ENCODE measurements at places on chromosomes 11 and 22. TPM values are rescaled to one million over a fixed set of nuclear protein-coding genes. Genes with fewer than 3 reads are reported as not detected.

DNA sequence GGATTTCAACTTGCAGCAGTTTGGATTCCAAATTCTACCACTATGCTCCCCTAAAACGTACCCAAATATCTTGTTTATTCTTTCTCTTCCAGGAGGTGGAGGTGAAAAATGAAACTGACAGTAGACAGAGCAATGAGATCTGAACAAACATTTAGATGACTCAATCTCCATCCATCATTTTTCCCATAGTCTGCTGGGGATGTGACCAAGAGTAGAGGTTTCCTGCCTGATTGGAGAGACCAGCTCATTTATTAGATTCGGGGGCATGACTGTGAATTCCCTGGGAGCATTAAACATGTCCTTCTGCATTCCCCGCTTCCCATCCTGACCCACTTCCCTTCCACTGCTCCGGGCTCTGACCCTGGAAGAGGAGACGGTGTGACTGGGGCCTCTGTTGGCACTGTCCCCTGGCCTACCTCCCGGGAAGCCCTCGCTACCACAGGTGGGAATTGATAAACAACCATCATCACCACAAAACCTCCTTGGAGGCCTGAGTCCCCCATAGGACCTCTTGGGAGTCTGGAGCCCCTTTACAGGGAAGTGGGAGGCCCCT is 20.3 kb downstream of the DKK3 start:
- DNase-seq = no peak

Gene PEX26
- 68.3 TPM for total RNA-seq

DNA sequence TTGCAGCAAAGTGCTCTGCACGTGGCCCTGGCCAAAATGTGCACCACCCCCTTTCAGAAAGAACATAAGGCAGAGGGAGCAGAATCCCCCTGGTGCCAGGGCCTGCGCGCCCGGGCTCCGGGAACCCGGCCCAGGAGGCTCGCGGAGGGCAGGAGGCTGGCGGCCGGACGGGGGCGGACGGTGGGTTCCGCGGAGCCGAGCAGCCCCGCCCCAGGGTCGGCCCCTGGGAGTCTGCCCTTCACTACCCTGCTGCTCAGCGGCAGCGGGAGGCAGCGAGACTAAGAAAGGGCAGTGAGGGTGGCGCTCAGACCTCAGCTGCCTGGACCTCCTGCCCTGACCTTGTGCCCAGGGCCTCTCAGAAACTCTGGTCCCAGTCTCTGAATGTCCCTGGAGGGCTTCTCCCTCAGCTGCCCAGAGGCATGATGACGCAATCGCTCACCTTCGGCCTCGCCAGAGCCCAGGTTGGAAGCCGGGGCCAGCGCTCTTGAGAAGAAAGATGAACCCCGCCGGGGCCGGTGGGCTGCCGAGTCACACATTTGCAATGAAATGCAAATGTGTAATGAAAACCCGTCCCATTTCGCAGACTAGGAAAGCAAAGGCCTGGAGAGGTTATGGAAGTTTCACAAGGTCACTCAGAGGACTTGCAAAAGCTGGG is 1.1 kb upstream of the CLMP start:
- no peak for DNase-seq

GRCh38 chr11:130636722-130637464 is 188.4 kb downstream of the ADAMTS15 start:
- DNase-seq = no peak

Gene SEPTIN3
- 0.84 TPM for total RNA-seq

GRCh38 chr11:118167906-118168305 is 8.5 kb downstream of the SCN2B start:
- DNase-seq = no peak

Gene MYO7A
- not detected for total RNA-seq

DNA sequence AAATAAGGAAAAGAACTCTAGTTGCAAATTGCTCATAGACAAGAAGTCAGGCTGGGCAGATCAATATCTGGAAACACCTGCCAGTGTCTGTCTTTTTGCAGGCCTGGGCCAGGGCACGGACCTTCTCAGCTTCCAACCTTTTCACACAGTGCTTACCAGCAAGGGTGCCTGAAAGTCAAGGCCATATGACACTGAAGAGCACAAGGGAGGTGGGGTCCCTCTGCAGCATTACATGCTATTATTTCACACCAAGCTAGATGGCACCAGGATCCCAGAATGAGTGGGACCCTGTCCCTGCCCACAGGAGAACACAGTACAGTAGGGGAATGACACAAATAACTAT is 5.9 kb upstream of the PEX26 start:
- no peak for DNase-seq

Gene CHADL
- 0.24 TPM for total RNA-seq

GRCh38 chr22:27329131-27329850 is 472.3 kb downstream of the MN1 start:
- no peak for DNase-seq

GRCh38 chr11:85167038-85167437 is 460.1 kb downstream of the DLG2 start:
- DNase-seq = no peak

- no peak for DNase-seq
These were observed 14.9 kb downstream of the TMEM121B start for GRCh38 chr22:17106161-17106784.

Gene SLC22A6
- total RNA-seq = not detected

Gene NCR3LG1
- total RNA-seq = 3.4 TPM

DNA sequence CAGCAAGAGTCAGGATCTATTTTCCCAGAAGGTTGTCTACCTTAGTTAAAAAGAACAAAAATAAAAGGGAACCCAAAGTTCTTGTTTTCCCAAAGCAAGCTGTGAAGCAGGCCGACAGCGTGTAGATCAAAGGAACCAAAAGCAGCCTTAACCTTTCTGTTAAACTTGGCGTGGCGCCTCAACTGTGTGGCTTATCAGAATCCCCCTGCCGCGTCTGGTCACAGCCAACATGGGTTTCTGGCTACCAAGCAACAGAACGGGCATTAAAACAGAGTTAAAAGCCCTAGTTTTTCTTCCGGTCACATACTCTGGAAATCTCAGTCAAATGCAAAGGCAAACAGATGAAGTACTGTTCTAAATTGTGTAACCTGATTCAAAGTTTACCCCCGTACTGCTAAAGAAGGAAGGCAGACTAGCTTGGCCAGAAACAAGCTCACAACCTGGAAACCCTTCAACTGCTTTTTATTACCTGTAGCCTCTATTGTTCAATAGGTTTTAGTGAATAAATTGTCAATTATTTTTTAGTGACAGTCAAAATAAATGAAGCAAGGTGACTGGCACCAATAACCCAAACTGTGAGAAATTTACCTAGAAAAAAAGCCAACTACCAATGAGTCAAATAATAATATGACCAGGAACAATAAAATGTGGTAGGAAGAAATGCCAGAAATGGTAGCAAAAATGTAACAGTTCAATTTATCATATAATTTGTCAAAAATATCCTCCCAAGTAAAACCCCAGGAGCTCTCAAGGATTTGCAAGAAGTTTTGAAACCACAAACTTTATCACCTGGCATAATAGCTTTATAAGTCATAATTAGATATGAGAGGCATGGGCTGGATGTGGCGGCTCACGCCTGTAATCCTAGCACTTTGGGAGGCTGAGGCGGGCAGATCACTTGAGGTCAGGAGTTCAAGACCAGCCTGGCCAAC is 21.4 kb downstream of the CHKA start:
- DNase-seq = peak; percentile 18

Data from activated T-cell treated with anti-CD3 and anti-CD28 coated beads, Interleukin-2, amount 50 U/mL, for 4 hours (primary cell).